Activated T-helper 1 cell treated with anti-CD3 and anti-CD28 coated beads, Interleukin-12 subunit alpha, Interleukin-12 subunit beta, Interleukin-2, Interleukin-4 antibody, amounts not matched to agents 30 ng/mL and 10 ng/mL and 1 ng/mL, durations not matched to agents 14 hours and 24 hours and 36 hours (primary cell): ENCODE measurements at places on chromosomes 13 and 19.

- DNase-seq = no peak
Measured at GRCh38 chr13:75400775-75401174, 81.2 kb downstream of the TBC1D4 start.

- peak; percentile 66 for DNase-seq
Measured at GRCh38 chr19:41541990-41542584, 33.9 kb upstream of the CEACAM21 start.

DNA sequence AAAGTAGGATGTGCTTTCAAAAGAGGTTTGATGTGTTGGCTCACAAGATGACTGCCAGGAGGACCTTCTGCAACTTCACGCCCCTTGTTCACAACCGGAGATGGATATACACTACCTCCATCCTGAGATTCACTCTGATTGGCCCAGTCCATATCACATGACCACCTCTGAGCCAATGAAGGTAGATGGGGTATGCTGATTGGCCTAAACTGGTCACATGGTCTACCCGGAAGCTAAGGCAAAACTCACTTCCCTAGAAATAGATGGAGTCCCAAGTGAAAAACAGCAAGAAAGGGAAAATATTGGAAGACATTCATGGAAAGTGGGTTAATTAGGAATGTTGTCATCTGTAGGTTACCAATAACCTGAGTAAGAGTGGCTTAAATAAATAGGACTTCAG is 119.7 kb upstream of the MRI1 start:
- DNase-seq = no peak

GRCh38 chr13:26112843-26113242 is 61.0 kb upstream of the SHISA2 start:
- DNase-seq = no peak

- no peak for DNase-seq
Measured at GRCh38 chr13:74256969-74257368, 122.8 kb upstream of the KLF12 start.

DNA sequence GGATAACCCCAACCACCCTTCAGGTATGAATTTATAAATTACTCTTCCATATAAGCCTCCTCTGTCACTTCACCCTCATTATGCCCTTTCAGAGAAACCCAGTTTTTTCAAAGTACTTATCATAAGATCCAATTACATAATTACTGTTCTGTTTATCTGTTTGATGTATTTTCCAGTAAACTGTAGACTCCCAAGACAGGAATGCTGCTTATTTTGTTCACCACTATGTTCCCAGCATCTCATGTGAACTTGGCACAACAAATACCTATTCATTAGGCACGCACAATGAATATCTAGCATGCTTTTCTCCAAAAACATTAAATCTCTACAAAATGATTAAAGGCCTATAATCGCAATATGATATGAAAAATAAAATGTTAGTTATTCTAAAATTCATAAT is 13.2 kb downstream of the ENOX1 start:
- DNase-seq = no peak

- peak; percentile 74 for DNase-seq
Measured at GRCh38 chr19:17496337-17496997, 15.0 kb upstream of the PGLS start.
